ENCODE measurements at places on chromosomes 6 and 20.

DNA sequence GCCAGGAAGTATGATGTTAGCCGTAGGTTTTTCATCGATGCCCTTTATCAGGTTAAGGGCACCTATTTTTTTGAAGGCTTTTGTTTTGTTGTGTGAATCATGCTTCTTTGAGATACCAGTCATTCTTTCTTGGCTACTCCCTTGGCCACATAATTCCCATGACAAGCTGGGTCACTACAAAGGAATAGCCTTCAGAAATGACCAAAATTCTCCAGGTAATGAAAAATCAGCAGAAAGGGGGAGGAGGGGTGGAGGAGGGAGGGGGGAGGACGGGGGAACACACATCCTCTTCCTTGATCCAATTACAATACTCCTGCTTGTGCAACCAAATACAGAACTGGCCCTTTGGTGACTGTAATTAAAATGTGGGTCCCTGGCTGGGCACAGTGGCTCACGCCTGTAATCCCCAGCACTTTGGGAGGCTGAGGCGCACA is 21.7 kb upstream of the TGM2 start:
- DNase-seq = no peak

DNA sequence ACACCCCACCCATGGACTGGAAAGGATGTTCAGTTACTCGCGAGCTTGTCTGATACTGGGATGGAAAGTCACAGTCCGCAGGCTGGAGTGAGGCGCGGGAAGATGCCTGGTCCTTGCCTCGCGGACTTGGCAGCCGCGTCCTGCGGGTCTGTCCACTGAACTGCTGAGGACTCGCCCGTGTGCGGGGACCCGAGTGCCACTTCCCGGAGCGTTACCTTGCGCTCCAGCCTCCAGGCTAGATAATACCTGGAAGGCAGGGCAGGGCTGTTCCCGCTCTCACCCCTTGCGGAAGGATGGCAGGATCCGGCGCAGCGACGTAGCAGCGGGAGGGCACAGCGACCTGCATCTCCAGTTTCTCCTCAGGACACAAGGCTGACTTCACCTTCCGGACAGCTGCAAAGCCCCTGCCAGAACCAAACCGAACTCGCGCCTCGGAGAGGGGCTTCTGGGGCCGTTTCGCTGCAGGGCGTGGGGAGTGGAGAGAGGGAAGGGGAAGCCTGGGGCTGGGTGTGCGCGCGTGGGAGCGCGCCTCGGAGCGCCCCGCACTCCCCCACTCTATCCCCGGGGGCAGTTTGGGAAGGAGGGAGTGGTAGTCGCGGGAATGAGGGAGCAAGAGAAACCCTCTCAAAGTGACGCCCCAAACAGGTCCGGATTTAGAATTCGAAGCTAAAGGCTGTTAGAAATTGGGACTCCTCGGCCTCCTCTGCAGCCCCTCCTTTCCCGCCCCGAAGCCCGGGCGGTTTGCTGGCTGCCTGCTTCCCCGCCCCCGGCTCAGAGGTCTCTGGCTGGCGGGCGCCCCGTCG is at the start of gene KCNQ5:
TSS of gene KCNQ5 (plus strand) at position 774 of the 803 bp plus-strand sequence.
- peak; percentile 10 for DNase-seq

DNA sequence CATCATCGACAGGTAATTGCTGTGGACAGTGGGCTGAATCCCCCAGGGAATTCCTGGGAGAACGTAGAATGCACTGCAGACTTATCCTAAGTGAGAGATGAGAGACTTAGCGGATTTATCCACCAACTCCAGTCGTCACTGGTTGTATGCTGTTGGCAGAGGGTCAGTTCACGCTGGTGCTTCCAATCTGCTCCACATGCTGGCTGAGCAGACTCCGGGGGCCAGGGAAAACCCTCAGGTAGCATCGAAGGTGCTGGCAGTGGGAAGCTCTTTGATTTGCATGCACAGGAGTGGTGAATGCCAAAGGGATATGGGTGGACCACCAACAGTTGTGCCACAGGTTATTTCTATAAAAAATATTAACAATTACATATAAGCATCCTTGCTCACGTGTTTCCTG is 20.2 kb downstream of the TTLL9 start:
- no peak for DNase-seq

GRCh38 chr6:50128420-50129005 is 78.8 kb upstream of the DEFB112 start:
- DNase-seq = peak; percentile 1

DNA sequence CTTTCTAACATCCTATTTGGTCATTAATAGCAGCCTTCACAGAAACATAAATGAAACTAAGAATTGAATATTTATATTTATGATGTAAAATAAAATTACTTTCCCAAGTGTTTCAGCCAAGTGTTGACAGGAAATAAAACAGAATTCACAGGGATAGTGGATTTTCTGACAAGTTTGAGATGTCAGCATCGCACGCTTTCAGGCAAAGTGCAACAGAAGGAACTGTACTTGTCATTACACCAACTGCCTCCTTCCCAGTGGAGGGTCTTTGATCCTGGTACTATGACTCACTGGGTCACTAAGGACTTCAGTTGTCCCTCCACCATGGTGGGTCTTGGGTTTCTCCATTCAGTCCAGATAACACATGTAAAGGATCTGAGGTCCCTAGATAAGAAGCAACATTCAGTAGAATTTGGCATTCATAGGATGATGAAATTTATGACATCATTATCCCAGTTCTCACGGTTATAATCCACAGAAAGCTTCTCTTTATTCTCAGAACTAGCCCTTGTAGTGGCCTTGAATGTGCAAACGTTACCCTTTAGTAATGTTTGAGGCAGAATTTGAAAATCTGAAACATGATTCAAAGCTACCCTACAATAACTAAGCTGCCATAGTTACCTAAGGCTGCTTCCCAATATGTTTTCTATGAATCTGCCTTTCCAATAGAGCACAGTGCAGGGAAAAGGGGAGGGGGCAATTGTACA is 3.8 kb upstream of the TNFAIP3 start:
- DNase-seq = peak; percentile 90

GRCh38 chr20:40770564-40771307 is 81.7 kb upstream of the MAFB start:
- no peak for DNase-seq

GRCh38 chr6:137339929-137340559 is 120.9 kb upstream of the IFNGR1 start:
- no peak for DNase-seq
